ENCODE measurements at places on chromosomes 7 and 10.

GRCh38 chr10:70917226-70917625 lies 28.9 kb upstream of the PCBD1 start:
- no peak for DNase-seq

GRCh38 chr7:45050198-45050597 lies 38.6 kb downstream of the NACAD start:
- DNase-seq: no peak

DNA sequence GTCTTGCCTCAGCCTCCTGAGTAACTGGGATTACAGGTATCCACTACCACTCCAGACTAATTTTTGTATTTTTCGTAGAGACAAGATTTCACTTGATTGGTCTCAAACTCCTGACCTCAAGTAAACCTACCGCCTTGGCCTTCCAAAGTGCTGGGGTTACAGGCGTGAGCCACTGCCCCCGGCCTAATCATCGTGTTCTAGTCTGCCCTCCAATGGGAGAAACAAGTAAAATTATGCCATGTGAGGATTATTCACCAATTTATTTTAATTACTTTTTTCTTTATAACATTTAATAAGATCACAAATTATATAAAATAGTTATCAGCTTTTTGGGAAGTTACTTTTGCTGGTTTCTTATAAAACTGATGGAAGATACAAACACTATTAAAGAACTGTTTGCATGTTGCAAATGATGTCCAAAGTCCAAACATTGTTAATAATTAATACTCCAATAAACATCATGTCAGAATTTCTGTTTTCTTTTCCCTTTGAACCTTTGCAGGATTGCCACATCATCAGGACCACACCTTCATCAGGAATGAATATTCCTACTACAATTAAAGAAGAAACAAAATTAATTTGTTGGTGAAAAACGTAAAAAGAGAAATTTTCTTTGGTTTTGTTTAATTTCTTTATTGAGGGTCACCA lies 786 bp upstream of the AKR1C4 start:
- no peak for DNase-seq

GRCh38 chr7:47901542-47901941 lies 46.7 kb downstream of the PKD1L1 start:
- no peak for DNase-seq

DNA sequence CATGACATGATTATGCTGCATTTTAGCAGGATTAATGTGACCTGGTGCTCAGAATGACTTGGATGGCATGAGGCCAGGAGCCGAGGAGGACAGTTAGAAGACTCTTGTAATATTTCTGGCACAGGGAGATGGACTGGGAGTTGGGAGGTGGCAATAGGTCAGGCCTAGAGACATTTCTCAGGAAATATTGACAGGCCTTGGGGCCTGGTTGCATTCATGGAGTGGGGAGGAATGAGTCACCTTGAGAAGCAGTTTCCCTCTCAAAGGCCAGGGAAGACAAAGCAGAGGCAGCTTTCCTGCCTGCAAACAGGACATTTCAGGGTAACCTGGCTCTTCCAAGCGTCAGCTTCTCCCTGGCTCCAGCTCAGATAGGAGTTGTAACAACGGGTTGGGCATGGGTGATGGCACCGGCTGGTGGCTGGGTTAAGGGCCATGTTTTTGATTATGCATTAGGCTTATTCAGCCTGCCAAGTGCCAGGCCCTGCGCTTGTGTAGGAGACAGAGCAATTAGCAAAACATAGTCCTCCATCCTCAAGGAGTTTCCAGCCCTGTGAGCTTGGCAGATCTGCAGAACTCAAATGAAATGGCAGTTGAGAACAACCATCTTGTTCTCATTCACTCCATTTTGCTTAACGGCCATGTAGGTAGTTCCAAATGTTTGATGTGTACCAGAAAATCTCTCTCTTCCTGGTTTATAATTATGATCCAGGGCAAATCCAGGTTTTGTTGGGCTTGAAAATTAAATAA lies 38.2 kb downstream of the HK1 start:
- no peak for DNase-seq

DNA sequence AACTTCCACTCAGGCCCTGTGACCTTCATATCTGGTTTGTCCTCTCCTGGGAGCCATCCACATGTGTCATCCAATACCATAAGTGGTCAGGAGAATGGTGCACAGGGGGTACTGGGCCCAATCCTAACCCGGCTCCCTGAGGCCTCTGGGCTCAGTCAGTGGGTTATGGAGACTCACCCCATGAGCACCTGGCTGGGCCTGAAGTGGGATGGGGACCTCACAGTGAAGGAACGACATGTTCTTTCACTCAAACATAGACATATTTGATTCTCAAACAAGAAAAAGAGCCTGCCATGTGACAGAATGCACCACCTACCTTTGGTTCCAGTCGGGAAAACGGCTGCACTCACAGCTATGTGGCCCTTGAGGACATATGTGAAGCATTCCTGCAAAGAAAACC lies 51.8 kb downstream of the XPNPEP1 start:
- DNase-seq: no peak

DNA sequence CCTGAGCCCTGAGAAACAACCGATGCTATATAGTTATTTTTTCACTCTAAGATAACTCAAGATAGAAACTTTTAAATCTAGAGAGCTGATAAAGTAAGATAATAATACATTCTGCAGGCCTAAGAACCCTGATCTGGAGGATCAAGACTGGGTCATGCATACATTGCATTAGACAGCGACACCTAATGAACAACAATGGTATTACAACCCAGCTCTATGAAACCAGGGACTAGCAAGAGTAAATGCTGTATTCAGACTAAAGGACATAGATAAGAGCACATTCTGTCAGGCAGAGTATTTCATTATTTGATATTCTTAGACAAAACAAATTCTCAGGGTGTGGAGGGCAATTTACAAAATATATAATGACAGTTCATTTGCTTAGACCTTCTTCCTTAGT lies 148.6 kb downstream of the GRK5 start:
- no peak for DNase-seq

DNA sequence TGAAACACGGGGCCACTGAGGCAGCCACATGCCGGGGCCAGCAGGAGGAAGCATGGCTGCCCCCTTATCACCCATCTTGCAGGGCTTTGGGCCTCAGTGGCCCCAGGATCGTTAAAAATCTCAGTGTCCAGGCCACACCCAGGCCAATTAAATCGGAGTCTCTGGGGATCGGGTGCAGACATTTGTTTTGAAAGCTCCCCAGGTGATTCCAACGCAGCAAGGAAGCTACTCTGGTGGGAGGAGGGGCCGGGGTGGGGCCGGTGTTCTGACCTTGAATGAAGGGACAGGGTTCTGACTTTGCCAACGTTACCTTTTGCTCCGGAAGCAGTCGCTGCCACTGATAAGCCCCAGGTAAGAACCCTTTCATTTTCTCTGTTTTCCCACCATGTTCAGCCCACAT lies 412.3 kb upstream of the FOXK1 start:
- DNase-seq: no peak

DNA sequence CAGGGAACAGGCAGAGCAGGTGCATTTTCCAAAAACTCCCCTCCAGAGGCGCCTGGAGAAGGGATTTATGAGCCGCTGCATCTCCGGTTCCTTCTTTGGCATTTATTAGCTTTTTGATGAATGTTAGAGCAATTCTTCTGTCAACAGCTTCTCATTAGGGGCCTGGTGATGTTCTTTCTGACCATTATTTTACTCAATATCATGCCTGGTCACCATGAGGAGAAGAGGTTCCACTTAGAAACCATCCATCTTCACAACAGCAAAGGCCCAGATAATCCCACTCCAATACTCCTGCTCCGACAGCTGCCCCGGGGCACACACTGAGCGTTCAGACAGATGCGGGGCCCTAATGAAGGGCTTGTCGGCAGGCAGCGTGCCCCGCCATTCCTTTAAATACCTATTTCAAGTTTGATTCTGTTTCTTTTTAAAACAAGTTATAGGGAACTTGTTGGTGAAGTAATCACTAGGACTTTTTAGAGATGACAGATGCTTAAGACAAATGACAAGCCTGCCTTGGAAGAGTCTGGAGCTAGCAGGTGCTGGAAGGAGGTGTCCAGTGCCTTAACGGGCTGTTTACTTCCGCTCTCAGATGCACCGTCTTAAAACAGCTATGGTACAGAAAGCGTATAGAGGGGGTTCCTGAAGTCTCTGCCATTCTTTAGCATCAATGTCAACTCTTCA lies 31.7 kb downstream of the ECHDC3 start:
- no peak for DNase-seq

DNA sequence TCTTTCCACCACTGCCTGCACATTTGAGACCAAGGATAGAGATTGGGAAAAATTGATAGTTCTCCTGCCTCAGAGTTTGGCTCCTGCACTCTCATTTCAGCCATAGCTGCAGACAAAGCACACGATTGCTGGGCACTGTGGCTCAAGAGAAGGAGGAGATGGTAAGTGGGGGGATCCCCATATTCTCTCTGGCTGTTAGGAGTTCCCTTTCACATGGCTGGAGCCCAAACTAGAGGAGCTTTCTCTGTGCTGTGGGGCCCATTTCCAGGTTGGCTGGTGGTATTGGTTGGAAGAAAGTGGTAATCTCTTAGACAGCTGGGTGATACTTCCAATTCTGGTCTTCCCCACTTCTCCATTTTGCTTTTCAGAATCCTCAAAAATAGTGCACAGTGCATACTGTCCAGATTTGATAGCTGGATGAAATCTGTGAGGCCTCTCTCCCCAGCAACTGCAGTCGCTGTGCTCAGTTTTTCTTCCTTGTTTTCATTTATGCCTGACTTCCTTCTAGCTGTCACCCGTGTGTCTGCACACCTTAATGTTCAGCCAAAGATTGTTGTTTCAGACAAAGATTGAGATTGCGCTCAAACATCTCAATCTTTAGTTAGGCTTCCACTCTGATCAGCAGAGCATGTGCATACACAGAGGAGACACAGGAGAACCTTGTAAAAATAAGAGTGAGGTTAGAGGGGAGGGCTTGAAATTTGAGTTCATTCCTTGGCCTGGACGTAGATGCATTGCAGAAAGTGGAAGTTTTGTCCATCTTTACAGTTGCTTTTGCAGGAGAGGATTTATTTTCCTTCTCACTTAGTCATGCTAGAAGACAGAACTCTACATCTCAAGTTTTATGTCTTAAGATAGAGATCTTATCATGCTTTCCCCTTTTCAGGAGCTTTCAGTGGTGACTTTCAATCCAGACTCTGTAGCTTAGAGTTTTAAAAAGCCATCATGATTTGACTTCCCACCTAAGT lies 28.6 kb downstream of the RABGEF1 start:
- no peak for DNase-seq

- no peak for DNase-seq
Measured at GRCh38 chr10:22314852-22315251, 1.3 kb upstream of the COMMD3 start.

DNA sequence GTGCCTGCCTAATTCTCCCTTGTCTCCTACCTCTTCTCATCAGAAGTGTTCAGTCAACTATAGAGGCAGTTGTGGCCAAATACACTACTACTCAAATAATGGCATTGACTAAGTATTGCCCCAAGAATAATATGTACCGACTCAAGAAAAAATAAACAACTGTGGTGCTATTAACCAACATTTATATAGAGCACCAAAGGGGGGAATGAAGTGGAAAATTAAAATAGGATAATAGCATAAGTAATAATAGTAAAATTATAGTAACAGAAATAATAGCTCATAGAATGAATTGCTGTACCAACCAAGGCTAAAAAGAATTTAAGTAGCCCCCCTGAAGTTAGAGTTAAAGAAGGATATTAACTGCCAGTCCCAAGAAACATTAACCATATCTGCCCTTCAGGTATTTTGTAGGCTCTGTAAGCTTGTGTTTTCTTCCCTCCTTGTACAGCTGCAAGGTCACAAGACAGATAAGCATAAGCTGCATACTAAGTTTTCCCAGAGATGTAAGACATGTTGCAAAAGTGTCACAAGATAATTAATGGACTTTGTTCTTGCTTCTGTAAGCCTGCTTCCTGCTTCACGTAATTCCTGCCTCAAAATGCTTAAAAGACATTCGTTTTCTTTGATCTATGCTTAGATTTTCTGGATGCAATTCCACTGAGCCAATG lies 10.9 kb upstream of the CYREN start:
- no peak for DNase-seq

- DNase-seq: no peak
Measured at GRCh38 chr7:962401-963081, 8.1 kb upstream of the ADAP1 start.

DNA sequence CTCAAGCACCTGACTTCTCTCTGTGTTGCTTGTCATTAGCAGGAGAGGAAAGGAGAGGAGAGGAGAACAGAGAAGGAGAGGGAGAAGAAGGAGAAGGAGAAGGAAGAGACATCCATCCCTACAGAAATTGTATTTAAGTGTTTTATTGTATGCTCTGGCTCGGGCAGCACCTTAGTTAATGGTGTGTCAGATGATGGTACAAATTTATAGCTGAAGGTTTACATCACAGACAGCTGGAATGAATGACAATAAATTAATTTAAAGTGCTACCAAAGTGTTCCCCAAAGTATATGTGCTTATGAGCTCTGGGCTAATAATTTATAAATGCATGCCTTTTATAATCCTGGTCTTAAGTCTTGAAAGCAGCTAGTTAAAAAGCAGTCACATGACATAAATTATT lies 38.1 kb upstream of the ZMIZ1 start:
- no peak for DNase-seq

- DNase-seq: no peak
Measured at GRCh38 chr10:70540789-70541360, 61.7 kb downstream of the PRF1 start.

DNA sequence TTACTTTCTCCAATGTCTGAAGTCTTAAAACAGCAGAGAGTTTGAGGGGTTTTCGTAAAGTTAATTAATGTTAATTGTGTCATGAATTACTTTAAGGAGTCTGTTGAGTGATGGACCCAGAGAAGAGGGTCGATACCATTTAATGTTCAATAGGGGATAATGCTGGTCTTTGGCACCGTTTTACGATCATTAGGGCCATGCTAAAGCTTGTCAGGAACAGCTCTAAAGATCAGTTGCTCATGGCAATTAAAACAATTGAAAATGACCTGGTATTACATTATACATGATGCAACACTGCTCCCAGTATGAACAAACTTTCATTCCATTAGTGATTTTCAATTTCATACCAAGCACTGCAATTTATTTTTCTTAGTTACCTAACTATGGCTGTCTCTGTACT lies 296.9 kb downstream of the ETV1 start:
- DNase-seq: no peak

DNA sequence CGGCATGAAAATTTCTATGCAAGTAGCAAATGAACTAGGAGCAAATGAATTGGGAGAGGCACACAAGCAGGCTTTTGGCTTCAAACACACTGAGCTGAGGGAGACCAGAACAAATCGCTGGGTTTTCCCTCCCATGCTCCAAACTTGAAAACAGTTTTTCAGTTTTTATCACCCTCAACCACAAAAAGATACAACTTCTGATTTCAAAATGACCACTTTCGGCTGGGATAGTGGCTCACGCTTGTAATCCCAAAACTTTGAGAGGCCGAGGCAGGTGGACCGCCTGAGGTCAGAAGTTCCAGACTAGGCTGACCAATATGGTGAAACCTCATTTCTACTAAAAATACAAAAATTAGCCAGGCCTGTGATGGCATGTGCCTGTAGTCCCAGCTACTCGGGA lies 9.0 kb upstream of the CHUK start:
- DNase-seq: no peak

DNA sequence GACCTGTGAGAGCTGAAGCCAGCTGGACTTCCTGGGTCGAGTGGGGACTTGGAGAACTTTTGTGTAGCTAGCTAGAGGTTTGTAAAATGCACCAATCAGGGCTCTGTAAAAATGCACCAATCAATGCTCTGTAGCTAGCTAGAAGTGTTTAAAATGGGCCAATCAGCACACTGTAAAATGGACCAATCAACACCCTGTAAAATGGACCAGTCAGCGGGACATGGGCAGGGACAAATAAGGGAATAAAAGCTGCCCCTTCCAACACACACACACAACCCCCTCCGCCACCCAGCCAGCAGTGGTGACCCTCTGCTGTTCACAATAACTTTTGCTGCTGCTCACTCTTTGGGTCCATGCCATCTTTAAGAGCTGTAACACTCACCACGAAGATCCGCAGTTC lies 7.1 kb downstream of the ZNF511 start:
- no peak for DNase-seq

Data from amygdala (tissue), 56 donors.